DMS153 (cell line): ENCODE measurements at places on chromosomes 4 and X.

DNA sequence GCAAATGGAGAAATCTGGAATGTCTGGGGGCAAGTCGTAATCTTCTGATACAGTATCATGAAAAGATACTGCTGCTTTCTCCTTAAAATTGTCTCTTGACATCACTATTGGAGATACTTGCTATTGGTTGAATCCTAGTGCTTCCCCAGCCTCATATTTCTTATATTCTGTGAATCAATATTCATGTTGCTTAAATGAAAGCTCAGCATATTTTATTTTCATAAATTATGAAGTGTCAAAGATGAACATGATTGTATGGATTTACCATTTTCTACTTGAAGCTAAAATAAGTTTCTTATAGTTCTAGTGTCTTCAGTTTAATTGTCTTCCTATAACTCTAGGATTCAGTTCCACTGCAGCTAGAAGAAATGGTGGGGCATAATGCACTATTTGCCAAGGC lies 29.6 kb upstream of the MBNL3 start:
- DNase-seq, result no peak

DNA sequence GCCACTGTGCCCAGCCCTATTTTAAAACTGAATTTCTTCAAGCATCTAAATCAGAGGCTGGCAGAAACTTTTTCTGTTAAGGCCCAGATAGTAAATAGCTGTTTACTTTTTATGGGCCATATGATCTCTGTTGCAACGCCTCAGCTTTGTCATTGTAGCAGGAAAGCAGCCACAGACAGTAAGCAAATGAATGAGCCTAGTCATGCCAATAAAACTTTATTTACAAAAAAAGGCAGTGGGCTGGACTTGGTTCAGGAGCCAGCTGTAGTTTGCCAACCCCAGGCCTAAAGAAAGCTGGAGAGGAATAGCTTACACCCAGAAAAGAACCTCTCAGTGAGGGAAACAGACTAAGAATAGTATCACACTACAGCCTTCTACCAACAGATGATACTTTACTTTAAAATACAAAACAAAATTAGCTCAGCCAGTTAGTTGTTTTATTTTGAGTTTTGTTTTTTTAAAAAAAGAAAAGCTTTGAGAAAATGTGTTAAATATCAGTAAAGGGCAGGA lies 25.5 kb downstream of the CHST7 start:
- no peak for DNase-seq

DNA sequence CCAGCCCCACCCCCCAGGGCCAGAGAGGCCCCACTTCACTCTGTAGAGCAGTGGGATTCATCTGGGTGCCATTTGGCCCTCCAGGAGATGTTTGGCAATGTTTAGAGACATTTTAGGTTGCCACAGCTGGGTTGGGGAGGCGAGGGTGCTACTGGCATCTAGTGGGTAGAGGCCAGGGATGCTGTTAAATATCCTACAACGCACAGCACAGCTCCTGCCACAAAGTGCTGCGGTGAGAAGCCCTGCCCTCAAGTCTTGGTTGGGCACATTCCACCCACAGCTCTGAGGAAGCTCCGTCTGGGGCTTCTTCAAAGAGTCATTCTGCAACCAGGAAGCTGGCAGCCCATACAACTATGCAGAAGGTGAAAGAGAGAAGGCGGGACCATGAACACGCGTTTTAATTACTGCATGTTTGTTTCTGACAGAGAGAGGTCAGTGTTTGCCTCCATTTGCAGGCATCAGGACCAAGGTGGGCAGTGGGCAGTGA lies 48.1 kb upstream of the FAM9C start:
- no peak for DNase-seq

GRCh38 chr4:83334425-83335241 lies at the start of gene HPSE:
Gene HPSE, minus strand, starts transcription at chr4:83334848. Its CDS starts 66 bp downstream, at chr4:83334782.
- DNase-seq, result peak; percentile 88

DNA sequence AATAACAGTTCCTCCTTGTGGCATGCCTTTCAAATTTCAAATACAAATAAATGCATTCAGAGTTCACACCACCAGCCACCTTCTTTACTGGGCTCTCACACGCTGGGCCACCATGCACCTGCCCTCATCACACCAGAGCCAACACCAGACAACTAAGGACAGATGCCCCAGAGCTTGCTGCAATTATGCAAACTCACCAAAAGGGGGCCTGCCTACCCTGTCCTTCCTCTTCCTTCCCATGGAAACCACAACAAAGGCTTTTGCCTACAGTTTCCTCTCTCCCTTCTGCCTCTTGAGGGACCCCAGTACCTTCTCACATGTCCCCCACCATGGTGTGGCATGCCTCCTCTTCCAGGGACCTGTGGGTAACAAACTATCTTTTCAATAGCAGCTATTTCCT lies 1333.9 kb upstream of the TENM3 start:
- no peak for DNase-seq

DNA sequence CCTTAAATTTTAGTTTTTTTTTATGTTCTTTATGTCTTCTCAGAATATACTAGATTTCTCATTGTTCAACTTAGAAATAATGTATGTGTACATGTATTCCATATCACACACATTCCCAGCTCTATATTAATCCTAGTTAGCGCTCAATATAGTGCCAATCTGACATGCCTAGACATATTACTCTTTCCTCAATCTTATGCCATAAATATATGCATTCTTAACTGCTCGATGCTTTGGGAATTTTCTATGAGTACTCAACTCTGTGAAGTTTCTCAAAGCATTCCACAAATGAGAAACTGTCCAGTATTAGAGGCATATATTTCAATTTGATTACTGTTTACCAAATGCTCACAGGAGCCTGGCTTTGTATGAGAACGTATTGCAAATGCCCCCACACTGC lies 231.2 kb upstream of the VEGFC start:
- DNase-seq, result no peak

DNA sequence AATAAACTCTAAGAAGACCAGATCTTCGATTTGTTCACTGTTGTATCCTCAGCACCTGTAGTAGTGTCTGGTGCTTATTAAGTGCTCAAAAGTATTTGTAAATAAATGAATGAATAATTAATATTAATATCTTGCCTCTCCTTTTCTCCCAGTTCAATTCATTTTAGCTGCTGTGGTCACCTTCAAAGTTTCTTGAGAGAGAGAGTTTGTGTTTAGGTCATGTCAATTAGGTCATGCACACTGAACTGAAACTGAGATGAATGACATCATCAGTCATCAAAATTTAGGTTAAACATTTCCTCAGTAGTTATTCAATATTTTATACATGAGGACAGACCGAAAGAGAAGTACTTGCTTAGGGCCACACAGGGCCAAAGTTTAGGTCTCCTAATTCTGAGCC lies 73.5 kb downstream of the ANXA3 start:
- no peak for DNase-seq
